H9 (cell line): ENCODE measurements at places on chromosomes 7 and 10. TPM values are rescaled to one million over a fixed set of nuclear protein-coding genes. Genes with fewer than 3 reads are reported as not detected.

STEAP4 gene
- not detected in 2 replicates for total RNA-seq

PLEKHS1 gene
- not detected in 2 replicates for total RNA-seq

DNA sequence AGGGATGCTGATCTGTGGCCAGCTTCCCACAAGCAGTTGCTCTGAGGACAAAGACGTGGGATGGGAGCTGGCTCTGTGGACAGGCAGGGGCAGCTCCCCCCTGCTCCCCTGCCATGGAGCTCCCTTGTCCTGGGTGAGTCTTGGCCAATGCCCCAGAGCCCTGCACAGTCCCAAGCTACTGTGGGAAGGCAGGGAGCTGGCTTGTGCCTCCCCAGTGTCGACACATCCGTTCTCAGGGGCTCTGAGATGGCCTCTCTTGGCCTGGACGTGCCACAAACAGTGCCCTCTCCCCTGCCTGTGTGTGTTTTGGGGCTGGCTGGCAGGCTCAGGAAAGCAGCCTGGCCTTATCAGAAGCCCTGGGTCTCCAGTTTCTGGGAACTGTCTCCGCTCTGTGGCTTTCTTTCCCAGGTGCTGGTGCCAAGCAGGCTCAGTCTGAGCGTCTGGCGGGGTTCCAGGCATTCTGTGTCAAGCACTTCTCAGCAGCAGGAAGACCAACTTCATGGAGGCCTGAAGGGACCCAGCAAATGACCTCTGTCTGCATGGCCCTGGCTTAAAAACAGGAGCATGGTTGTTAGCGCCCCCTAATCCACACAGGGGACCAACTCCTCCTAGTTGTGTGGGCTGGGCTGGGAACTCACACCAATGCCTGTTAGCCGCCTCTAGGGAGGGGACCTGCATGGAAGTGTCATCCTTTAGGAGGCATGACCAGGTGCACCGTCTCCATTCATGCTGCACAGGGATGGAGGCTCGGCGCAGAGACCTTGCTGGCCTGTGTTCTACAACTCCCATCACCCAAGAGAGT is 375.2 kb downstream of the RPS24 start:
- H3K4me1 ChIP-seq: peaks cover 5% of the 10 kb centered on the region; the same call in 1 of the 2 replicates
- H3K27me3 ChIP-seq: no peaks in the 10 kb centered on the region
- no peak overlapping the region for H3K4me3 ChIP-seq

DNA sequence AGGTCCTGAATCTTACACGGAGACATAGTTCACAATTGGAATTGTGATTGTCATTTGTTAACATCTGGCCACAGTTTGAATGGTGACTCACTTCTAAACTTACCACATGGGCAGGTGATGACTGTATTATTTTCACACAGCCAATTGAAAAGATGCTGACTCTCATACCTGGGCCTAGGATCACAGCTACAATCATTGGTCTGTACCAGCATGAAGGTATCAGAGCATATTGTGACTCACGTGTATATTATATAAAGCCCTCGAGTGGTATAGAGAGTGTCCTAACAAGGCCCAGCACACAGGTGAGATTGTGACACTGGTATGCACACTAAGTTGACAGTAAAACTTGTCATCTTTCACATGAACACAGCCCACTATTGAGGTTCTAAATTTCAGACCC is 9.4 kb upstream of the ZNF107 start:
- H3K27me3 ChIP-seq: no peaks in the 10 kb centered on the region
- no peak for DNase-seq
- no peak overlapping the region for H3K4me3 ChIP-seq
- no peak overlapping the region for H3K27ac ChIP-seq
- no peaks in the 10 kb centered on the region for H3K4me1 ChIP-seq

DNA sequence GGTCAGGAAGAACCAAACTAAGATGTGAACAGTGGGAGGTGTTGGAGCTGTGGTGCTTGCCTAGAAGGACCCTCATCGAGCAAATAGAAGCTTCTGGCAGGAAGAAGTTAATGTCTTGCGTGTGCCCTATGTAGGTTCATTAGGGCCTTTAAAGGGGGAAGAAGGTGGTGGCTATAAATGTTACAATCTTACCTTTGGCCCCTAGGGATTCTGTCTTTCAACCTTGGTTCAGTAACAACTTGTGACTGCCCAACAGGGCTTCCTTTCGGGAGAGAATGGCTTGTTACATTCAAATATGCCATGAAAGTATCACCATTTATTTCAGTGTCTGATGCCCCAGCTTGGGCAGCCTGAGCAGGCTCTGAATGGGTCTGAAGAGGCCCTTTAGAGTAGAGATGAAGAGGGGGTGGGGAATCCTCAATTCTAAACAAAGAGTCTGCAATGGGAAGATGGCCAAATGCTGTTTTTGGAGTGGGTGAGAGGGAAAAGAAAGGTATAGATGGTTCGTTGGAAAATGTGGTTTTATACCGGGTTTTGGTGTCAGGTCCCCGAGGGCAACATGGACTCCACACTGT is 108.0 kb downstream of the TCF7L2 start:
- H3K27ac ChIP-seq: peak overlapping the region; percentile 18
- H3K36me3 ChIP-seq: no peaks in the 10 kb centered on the region; the same call in 2 of the 3 replicates
- H3K4me3 ChIP-seq: no peak overlapping the region

DNA sequence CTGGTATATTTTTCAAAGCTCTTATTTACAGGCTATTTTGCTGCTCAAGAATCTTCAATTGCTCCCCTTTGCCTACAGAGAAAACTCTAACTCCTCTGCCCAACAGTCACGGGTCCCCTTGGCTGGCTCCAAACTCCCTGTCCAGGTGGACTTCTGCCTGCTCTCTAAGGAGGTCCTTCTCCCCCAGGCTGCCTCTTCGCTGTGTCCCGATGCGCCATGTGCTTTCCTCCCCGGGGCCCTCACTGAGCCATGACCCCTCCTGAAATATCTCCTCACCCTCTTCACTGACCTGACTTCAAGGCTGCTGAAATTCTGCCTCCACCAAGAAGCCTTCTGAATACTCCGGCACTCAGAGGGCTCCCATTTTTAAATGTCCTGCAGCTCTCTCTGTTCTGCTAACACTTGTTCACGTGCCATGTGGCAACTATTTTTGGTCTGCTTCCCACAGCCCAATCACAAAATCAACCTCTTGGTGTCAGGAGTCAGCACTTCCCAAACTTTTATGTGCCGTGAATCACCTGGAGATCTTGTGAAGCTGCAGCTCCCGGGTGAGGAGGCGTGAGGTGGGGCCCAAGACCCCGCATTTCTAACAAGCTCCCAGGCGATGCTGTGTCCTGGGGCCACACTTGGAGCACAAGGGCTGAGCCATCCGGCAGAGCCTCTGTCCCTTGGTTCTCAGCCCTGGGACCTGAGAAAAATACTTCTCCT is 85.7 kb upstream of the COL13A1 start:
- no peak overlapping the region for H3K27ac ChIP-seq
- no peak overlapping the region for H3K4me3 ChIP-seq
- H3K4me1 ChIP-seq: no peaks in the 10 kb centered on the region
- DNase-seq: no peak
- H3K27me3 ChIP-seq: no peaks in the 10 kb centered on the region
- peaks cover 5% of the 10 kb centered on the region for H3K36me3 ChIP-seq

DNA sequence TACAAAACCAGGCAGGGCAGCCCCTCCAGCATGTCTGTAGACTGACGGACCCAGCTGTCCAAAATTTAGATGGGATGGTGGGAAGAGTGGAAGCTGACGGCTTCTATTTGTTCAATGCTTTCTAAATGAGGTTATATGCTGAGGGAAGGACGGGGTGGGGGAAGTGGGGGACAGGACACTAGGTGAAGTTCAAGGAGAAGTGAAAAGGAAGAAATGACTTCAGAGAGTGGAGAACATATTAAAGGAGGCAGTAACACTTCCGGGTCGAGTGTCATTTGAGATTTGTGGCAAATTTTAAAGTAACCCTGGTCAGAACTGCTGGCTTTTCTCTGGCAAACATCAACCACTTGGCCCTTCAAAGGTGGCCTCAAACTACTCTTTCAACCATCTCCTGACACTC is 9.4 kb downstream of the PIP4K2A start:
- H3K27me3 ChIP-seq: no peaks in the 10 kb centered on the region
- peaks cover 12% of the 10 kb centered on the region; the same call in 1 of the 2 replicates for H3K4me1 ChIP-seq
- no peak for DNase-seq
- no peak overlapping the region for H3K27ac ChIP-seq

DNA sequence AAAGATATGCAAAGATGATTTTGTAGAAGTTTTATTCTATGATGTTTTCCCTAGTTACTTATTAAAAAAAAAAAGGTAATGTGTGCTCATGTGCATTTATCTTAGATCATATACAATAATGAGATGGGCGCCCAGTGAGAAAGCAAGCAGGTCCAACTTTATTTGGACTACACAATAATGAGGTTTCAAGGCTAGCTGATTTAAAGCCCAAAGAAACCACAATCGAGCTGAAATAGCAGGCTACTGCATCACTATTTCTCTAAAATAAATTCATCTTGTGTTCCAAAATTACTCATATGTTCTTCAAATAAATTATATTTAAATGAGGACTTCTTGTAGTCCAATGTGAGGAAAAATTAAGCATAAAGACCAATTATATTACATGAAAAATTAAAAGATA is 110.1 kb downstream of the JMJD1C start:
- H3K27ac ChIP-seq: no peak overlapping the region
- H3K27me3 ChIP-seq: no peaks in the 10 kb centered on the region
- no peaks in the 10 kb centered on the region for H3K36me3 ChIP-seq
- no peak for DNase-seq
- H3K4me3 ChIP-seq: no peak overlapping the region

DNA sequence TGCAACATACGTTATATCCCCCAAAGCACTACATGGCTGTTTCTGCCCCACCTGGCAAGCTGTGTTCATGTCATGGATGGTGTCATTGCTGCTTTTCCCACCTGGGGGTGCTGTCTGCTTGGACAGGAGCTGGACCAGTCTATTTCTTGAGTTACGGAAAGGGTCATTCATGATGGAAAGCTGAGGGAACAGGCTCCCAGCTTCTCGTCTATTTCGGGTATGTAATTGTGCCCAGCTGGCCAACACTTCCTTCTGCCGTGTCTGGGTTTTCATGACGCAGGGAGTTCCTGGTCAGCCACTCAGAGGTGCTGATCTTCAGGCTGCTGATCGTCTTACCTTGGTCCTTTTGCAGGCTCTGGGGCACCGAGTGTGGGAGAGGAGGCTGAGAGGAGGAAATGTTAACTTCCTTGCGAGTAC is 8.6 kb downstream of the BTBD16 start:
- no peak overlapping the region for H3K4me3 ChIP-seq
- no peak overlapping the region for H3K27ac ChIP-seq
- H3K36me3 ChIP-seq: no peaks in the 10 kb centered on the region
- H3K27me3 ChIP-seq: no peaks in the 10 kb centered on the region
- peak; percentile 79 for DNase-seq
- H3K4me1 ChIP-seq: peaks cover 5% of the 10 kb centered on the region; the same call in 1 of the 2 replicates

DNA sequence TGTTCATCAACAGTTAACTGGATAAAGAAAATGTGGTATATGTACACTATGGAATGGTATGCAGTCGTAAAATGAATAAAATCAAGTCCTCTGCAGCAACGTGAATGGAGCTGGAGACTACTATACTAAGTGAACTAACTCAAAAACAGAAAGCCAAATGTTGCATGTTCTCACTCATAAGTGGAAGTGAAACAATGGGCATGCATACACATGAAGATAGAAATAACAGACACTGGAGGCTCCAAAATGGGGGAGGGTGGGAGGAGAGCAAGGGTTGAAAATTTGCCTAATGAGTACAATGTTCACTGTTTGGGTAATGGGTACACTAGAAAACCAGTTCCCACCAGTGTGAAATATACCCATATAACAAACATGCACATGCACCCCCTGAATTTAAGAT is 179.5 kb downstream of the ZWINT start:
- H3K4me1 ChIP-seq: no peaks in the 10 kb centered on the region
- H3K27me3 ChIP-seq: no peaks in the 10 kb centered on the region
- no peaks in the 10 kb centered on the region; the same call in 2 of the 3 replicates for H3K36me3 ChIP-seq
- H3K27ac ChIP-seq: no peak overlapping the region

- H3K27me3 ChIP-seq: no peaks in the 10 kb centered on the region
- H3K36me3 ChIP-seq: no peaks in the 10 kb centered on the region
- peaks cover 3% of the 10 kb centered on the region; the same call in 1 of the 2 replicates for H3K4me1 ChIP-seq
- H3K4me3 ChIP-seq: no peak overlapping the region
These were observed 34.3 kb downstream of the INPP5A start for GRCh38 chr10:132571650-132572544.

- no peak overlapping the region for H3K4me3 ChIP-seq
- H3K36me3 ChIP-seq: no peaks in the 10 kb centered on the region
- H3K4me1 ChIP-seq: no peaks in the 10 kb centered on the region
- H3K27ac ChIP-seq: no peak overlapping the region
- peak; percentile 57 for DNase-seq
- no peaks in the 10 kb centered on the region for H3K27me3 ChIP-seq
These were observed 24.6 kb downstream of the VSIR start for GRCh38 chr10:71748671-71749191.

MRLN gene
- total RNA-seq: not detected in 2 replicates

GRCh38 chr7:149790146-149790548 is 16.8 kb upstream of the ZNF467 start:
- no peaks in the 10 kb centered on the region for H3K4me1 ChIP-seq
- H3K27ac ChIP-seq: no peak overlapping the region
- DNase-seq: peak; percentile 69
- peak overlapping the region; percentile 74 for H3K4me3 ChIP-seq

- no peaks in the 10 kb centered on the region for H3K4me1 ChIP-seq
- H3K27me3 ChIP-seq: no peaks in the 10 kb centered on the region
- no peak overlapping the region for H3K4me3 ChIP-seq
- no peak for DNase-seq
- H3K36me3 ChIP-seq: no peaks in the 10 kb centered on the region
- no peak overlapping the region for H3K27ac ChIP-seq
These were observed 40.5 kb upstream of the CDK6 start for GRCh38 chr7:92876836-92877235.
